Neural cell (in vitro differentiated cells): ENCODE measurements at places on chromosomes 12 and 14. TPM values are rescaled to one million over a fixed set of nuclear protein-coding genes. Genes with fewer than 3 reads are reported as not detected.

The GPR162 gene
- polyA plus RNA-seq: 82.8 and 117 TPM in 2 replicates

The GLT8D2 gene
- 8.3 and 8.7 TPM in 2 replicates for polyA plus RNA-seq

The LRCOL1 gene
- polyA plus RNA-seq: not detected in 2 replicates

The CRACR2A gene
- 0.58 and 2.1 TPM in 2 replicates for polyA plus RNA-seq

The PSMB11 gene
- not detected in 2 replicates for polyA plus RNA-seq

The REM2 gene
- 28.6 and 31.1 TPM in 2 replicates for polyA plus RNA-seq

The APAF1 gene
- 32.2 and 34.8 TPM in 2 replicates for polyA plus RNA-seq

The IGFBP6 gene
- 0.26 TPM in 1 of 2 replicates, not detected in the other for polyA plus RNA-seq

The SERPINA10 gene
- not detected in 2 replicates for polyA plus RNA-seq

The COA8 gene
- 86.5 and 169 TPM in 2 replicates for polyA plus RNA-seq

The ADAMTS20 gene
- polyA plus RNA-seq: 0.14 and 0.72 TPM in 2 replicates

The SERPINA1 gene
- not detected in 2 replicates for polyA plus RNA-seq

The IAPP gene
- polyA plus RNA-seq: not detected in 2 replicates

The TESPA1 gene
- polyA plus RNA-seq: not detected in 2 replicates

The KCNA5 gene
- 7.5 and 8.6 TPM in 2 replicates for polyA plus RNA-seq

The TSPAN9 gene
- polyA plus RNA-seq: 10.7 and 11.9 TPM in 2 replicates

The COQ10A gene
- 56.5 and 62.4 TPM in 2 replicates for polyA plus RNA-seq

The NYNRIN gene
- 5.7 and 9.1 TPM in 2 replicates for polyA plus RNA-seq

The NTF3 gene
- not detected in 2 replicates for polyA plus RNA-seq

The HOXC11 gene
- not detected in 2 replicates for polyA plus RNA-seq

The TAS2R42 gene
- not detected in 2 replicates for polyA plus RNA-seq

The GPR132 gene
- not detected in 2 replicates for polyA plus RNA-seq

The NKX2-1 gene
- polyA plus RNA-seq: 1.5 and 5.0 TPM in 2 replicates

The STYK1 gene
- polyA plus RNA-seq: 0.24 and 0.26 TPM in 2 replicates

The PDZRN4 gene
- 45.8 and 46.7 TPM in 2 replicates for polyA plus RNA-seq

The IL22 gene
- not detected in 2 replicates for polyA plus RNA-seq

The INHBC gene
- not detected in 2 replicates for polyA plus RNA-seq

The TAS2R8 gene
- polyA plus RNA-seq: 0.59 and 1.6 TPM in 2 replicates

The KRT86 gene
- not detected in 2 replicates for polyA plus RNA-seq

The SLC7A8 gene
- polyA plus RNA-seq: 0.21 and 1.7 TPM in 2 replicates

The IRAK3 gene
- polyA plus RNA-seq: 0.31 and 0.70 TPM in 2 replicates

The PTHLH gene
- 0.22 and 1.4 TPM in 2 replicates for polyA plus RNA-seq

The TMEM52B gene
- not detected in 2 replicates for polyA plus RNA-seq

The GTF2H3 gene
- 36.4 and 47.8 TPM in 2 replicates for polyA plus RNA-seq

The GLI1 gene
- polyA plus RNA-seq: 4.2 TPM in 1 of 2 replicates, not detected in the other

The BATF gene
- polyA plus RNA-seq: not detected in 2 replicates

The C1QL4 gene
- polyA plus RNA-seq: 13.7 and 15.4 TPM in 2 replicates
